ENCODE measurements at places on chromosomes 4 and X. TPM values are rescaled to one million over a fixed set of nuclear protein-coding genes. Genes with fewer than 3 reads are reported as not detected.

Gene MAGEA2B
- not detected for total RNA-seq

Gene THAP9
- 1.8 TPM for total RNA-seq

DNA sequence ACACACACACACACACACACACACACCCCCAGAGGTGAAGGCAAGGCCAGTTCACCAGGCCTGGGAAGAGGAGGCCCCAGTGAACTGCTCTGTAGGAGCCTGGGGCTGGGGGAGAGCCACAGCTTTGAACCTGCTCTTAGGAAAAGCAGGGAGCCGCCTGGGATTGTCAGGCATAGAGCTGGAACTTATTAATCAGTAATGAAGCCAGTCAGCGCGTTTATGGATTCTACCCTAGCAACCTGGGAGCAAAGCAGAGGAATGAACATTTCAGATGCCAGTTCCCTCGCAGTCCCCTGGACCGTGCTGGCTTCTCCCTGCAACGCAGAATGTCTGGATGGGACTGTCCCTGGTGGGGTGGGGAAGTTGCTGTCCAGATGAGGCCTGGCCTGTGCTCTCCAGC, 45.3 kb upstream of the DDX3X start:
- DNase-seq, result no peak

- DNase-seq, result no peak
Measured at GRCh38 chr4:3315566-3315965, 22.7 kb downstream of the RGS12 start.

- peak; percentile 5 for DNase-seq
Measured at GRCh38 chr4:5292101-5292500, 240.8 kb downstream of the STK32B start.

- DNase-seq, result no peak
Measured at GRCh38 chr4:173038192-173038896, 130.3 kb upstream of the GALNT7 start.

DNA sequence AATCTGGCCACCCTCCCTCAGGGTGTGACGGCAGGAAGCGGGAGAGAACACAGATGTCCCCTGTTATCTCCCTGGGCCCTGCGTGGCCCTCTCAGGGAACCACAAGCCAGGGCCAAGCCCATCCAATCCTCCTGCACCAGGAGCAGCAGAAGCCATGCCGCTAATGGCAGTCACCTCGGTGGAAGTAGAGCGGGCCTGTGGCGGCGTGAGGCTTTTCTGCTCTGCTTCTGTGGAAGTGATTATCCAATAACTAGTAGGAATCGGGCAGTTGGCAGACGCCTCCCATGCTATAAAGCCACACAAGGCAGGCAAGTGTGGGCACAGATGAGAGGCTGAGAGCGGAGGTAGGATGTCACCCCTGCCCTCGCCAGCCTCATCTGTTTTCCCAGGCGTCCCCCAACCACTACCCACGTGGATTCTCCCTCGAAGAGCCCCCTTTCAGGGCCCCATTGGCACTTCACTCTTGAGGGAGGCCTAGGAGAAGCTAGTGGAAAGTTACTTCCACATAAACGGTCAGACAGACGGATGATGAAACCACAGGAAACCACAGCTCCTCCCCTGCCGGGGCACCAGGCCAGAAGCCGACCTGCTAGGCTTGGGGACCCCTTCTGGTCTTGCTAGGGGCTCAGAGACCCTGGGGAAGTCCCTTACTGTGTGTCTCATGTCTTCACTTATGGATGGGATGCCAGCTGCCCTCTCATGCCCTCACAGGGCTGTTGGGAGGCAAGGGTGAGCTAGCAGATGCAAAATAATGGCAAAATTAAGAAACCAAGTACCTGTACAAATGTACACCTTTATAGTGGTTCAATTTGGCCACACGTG, 18.8 kb upstream of the TMSB4X start:
- peak; percentile 58 for DNase-seq

DNA sequence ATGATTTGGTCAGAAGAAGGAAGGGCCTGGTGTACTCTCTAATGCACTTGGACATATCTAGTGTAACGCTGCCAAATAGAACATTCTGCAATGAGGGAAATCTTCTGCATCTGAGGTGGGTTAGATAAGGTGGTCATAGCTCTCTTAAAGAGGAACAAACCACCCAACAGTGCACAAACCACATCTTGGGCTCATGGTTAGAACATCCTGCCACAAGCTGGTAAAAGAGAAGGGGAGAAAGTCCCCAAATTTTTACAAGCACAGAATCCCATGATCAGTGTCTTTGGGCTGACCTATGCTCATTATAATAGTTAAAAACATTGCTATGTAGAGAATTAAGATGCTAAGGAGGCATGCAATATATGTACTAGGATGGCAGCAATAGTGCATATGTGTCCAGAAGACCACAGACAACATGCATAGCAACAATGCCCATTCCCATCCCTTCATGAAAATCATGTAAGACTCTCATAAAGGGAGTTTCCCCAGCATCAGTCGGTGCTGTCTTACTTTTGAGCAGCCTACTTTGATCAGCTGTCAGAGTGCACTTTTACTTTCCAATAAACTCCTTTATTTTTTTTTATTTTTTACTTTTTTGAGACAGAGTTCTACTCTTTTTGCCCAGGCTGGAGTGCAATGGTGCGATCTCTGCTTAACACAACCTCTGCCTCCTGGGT, 99.7 kb upstream of the SLC7A11 start:
- no peak for DNase-seq

Measured in foreskin keratinocyte (primary cell).